Heart right ventricle (tissue), 16 donors: ENCODE measurements at places on chromosomes 7 and 10. TPM values are rescaled to one million over a fixed set of nuclear protein-coding genes. Genes with fewer than 3 reads are reported as not detected.

GRCh38 chr7:142299237-142299781 is 41.5 kb upstream of the PRSS58 start:
- DNase-seq = no peak

- no peak for DNase-seq
Observed at GRCh38 chr7:134565643-134566136, 16.8 kb downstream of the AKR1B15 start.

Gene PLEKHA1
- 28.5 TPM for polyA plus RNA-seq

Gene PNLIPRP3
- polyA plus RNA-seq = not detected
